Fibroblast of skin of scalp (primary cell): ENCODE measurements at places on chromosomes 16 and 17.

DNA sequence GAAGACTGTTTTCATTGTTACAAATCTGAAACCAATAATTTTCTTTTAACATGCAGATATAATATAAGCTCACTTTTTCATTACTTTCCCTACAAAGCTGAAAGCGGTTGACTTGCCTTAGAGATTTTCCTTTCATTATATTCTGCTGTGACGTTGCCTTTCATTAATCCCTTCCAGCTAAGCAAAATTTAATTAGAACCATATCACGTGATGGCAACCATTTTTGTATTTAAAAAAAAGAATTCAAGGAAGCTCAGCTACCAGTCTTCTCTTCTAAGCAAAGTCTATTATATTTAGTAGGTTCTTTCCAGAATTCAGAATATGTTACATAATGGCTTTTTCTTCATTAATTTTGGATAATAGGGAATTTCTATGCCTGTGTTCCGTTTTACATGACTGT lies 186.5 kb downstream of the PRKCA start:
- DNase-seq, result no peak

DNA sequence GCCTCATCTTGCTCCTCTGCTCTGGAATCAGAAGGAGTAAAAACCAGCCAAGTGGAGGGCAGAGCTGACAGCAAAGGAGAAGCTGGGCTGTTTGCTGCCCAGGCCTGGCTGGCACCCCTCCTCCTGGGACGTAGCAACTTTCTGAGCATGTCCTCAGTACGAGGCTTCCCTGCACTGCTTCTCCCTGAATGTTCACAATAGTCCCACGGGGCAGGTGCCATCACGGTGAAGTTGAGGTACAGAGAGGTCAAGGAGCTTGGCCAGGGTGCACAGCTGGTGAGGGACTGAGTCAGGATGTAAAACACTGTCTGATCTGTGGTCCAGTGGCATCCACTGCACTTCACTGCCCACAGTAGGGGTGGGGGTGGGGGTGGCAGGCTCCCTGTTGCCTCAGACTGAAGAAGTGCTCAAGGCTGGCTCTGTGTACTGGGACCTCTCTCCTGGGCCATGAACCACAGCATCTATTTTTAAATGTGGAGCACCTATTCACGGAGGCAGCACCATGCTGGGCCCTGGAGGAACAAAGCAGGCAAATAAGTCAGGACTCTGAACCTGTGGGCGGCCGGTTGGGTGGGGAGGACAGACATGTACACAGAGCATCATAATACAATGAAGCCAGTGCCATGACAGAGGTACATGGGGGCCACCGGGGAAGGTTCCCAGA lies 369.5 kb downstream of the SEC14L1 start:
- no peak for DNase-seq

GRCh38 chr17:73148540-73149334 lies 16.1 kb upstream of the SSTR2 start:
- no peak for DNase-seq

DNA sequence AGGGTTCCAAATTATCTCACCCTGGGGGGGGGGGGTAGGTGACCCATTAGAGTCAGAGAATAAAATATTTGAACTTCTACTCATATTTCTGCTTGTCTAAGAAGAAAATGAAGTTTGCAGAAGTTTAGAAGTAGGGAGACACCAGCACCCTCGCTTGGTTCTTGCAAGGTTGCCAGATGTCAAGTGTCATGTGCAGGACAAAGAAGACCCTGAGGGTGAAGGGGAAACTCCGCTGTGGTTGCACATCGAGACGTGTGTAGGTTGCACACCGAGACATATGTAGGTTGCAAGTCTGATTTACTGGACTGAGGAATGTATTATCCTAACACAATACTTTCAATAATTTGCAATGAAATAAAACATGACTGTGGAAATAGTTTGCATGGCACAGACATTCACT lies 42.4 kb upstream of the IRF8 start:
- no peak for DNase-seq

GRCh38 chr16:51710186-51710585 lies 559.1 kb upstream of the SALL1 start:
- DNase-seq, result no peak

DNA sequence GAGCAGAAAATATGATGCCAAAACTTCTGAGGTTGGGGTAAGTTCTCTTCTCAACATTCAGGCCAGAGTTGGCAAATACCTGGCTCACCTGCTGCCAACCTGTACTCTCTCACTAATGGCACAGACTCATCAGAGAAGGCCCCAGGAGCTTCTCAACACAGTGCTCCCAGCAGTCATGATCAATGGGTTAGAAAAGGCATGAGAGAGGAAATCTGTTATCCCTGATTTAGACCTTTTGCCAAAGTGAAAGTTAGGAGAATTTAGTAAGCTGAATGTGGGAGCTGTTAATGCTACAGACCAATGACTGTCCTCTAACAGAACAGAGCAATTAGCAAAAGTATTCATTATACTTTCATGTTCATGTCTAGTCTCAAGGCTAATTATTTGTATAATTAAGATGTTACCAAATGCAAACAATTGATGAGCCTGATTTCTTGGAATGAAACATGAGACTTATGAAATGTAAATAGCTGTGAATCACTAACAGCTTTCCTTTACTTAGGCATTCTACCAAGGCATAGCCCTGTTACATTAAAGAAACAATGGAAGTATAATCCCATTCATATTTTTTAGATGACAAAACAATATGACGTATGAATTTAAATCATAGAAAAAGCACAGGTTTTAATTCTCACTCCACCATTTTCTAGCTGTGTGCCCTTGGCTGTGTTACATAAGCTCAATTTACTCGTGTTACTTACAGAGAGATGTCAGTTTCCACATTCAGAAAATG lies 68.7 kb upstream of the MARCHF10 start:
- DNase-seq, result peak; percentile 66

GRCh38 chr17:29595943-29596774 lies 3.2 kb downstream of the ANKRD13B start:
- DNase-seq, result no peak

DNA sequence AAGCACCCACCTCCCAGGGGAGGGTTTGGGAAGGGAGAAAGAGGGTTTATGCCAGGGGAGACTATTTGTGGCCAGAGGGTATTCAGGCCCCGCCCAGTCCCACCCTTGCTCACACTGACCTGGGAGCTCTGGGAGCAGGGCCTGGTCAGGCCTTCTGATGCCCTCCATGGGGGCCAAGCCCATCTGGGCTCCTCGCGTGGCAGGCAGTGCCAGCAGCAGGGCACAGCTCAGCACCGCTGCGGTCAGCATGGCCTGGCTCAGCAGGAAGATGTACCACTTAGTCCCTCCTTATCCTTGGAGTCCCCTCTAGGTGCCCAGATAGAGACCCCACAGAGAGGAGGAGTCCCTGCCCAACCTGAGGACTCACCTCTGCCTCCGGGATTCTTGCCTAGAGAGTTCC lies at the start of gene AGRP:
Gene AGRP (minus strand): TSS at position 398 of the 400 bp plus-strand sequence. CDS start 149 bp downstream, at position 249.
- DNase-seq, result no peak

GRCh38 chr17:33674685-33675084 lies 381.6 kb upstream of the ASIC2 start:
- peak; percentile 50 for DNase-seq

DNA sequence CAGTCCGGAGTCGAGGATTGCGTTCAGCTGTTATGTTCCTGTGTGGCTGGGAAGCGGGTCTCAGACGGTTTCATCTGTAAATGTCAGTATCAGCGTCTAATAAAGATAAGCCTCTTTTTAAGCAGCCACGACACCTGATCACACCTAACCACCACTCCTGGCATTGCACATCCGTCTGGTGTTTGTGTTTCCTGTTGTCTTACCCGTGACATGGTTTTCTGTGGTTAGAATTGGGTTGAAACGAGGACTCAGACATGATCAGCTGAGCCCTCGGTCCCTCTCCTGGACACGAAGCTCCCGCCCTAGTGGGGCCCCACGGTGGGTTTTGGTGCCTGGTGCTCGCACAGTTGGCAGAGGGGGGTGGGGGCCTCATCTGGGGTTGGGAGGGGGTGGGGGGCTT lies 18.3 kb downstream of the CPNE7 start:
- DNase-seq, result no peak

DNA sequence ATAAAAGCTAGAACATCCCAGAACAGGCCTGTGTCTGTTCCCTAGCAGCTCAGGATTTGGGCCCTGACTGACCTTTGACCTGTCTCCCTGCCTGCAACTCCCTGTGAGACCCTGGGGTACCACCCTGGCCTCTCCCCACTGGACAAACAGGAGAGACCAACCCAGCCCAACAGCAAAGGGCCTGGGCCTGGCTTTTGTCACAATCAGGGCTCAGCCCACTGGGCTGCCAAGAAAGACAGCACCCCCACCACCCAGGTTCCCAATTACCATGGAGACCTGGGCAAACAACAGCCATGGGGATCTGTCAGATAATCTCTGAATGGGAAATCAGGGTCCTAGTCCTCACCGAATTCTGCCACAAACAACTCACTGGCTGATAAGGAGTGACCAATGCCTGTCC lies 11.1 kb downstream of the PLLP start:
- DNase-seq, result no peak

DNA sequence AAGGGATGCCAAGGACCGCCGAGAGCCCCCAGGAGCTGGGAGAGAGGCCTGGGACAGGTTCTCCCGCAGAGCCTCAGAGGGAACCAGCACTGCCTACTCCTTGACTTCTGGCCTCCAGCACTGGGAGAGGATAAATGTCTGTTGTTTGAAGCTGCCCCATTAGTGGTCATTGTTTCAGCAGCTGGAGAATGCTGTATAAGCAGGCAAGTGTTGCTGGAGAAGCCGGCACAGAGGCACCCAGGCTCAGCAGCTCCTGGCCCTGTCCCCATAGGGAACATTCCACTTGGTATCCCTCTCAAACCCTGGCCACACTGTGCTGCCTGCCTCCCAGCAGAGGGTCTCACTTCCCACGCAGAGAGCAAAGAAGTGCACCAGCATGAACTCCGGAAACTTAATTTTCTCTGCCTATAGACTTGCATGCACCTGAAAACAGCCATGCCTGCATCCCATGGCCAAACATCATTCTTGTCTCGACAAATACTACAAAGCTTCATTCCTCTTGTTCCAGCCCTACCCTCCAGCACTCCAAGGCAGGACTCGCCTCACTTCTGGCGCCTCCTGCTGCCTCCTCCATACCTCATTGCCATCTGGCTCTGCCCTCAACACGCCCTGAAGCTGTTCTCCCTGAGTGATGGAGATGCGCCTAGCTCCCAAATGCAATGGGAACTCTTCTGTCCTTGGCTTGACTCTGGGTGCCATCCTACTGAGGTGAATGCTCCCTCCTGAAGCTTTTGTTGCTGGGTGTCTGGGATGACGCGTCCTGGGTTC lies 88.1 kb downstream of the DNAH17 start:
- no peak for DNase-seq

DNA sequence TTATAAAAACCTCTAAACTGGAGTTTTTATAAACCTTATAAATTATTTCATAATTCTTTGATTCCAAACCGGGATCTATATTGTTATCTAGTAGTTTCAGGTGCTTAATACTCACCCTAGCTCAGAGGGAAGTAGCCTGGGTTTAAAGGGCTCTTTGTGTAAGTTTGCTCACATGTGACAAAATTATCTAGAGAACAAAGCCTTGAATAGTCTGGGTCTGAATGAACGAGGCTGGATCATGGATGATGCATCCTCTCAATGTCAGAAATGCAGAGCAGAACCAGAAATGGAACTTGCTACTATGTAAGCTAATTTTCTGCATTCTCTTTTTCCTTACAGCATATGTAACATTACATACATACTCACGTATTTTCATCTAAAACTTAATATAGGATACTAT lies 103.9 kb upstream of the NETO2 start:
- DNase-seq, result no peak

- no peak for DNase-seq
Measured at GRCh38 chr17:81859906-81860755, at the start of gene P4HB. Gene P4HB (minus strand): TSS chr17:81860535. CDS start chr17:81860471, 64 bp downstream.

GRCh38 chr16:69105501-69106361 lies at the start of gene HAS3:
Gene HAS3 (plus strand): TSS chr16:69105653. CDS start chr16:69109396, 3,743 bp downstream.
- DNase-seq, result peak; percentile 63

GRCh38 chr16:28308794-28309584 lies 16.7 kb downstream of the SBK1 start:
- no peak for DNase-seq

GRCh38 chr17:9895923-9896322 lies 9.1 kb downstream of the RCVRN start:
- DNase-seq, result no peak

DNA sequence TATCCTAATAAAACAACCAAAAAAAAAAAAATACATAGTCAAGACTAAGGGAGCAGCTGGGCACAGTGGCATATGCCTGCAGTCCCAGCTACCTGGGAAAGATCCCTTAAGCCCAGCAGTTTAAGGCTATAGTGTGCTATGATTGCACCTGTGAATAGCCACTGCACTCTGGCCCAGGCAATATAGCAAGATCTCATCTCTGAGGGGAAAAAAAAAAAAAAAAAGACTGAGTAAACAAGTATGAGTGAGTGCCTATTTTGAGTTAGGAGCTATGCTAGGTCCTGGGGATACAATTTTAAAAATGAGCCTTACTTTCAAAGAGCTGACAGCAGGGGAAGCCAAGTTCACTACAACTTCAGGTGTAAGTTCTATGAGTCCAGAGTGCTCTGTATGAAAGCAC lies 55.4 kb downstream of the GRB2 start:
- no peak for DNase-seq

DNA sequence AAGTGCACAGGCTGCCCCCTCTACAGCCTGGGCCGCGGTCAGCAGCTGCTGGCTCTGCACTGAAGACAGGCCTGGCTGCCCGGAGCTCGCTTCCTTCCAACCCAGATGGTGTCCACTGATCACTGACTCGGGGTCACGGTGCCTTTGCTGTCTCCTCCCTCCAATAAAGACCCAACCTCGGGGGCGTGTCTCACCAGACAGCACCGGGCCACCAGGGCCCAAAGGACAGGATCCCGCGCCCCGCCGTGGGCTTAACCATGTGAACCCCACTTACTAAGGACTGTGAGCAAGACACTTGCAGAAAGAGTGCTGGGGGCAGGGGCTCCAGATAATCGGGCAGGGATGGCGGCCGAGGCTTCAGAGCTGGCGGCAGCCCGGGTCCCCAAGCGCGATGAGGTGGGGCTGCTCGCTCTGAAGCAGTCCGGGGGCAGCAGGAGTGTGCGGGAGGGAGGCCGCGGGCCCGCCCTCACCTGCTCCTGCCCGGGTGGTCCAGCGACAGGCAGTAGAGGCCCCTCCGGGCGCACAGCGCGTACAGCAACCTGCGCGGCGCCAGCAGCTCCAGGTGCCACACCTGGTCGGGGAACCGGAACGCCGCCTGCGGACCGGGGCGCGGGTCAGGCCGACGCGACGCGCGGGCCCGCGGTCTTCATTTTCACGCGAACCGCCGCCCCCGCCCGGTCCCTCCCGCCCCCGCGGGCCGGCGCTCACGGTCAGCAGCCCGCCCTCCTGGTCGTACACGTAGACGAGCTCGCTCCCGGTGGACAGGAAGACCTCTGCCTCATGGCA lies 502 bp downstream of the FAAP100 start:
- DNase-seq, result no peak

- no peak for DNase-seq
Measured at GRCh38 chr16:3285131-3285530, 1.8 kb downstream of the ZNF263 start.

- no peak for DNase-seq
Measured at GRCh38 chr16:85265161-85265784, 153.0 kb upstream of the CIBAR2 start.

DNA sequence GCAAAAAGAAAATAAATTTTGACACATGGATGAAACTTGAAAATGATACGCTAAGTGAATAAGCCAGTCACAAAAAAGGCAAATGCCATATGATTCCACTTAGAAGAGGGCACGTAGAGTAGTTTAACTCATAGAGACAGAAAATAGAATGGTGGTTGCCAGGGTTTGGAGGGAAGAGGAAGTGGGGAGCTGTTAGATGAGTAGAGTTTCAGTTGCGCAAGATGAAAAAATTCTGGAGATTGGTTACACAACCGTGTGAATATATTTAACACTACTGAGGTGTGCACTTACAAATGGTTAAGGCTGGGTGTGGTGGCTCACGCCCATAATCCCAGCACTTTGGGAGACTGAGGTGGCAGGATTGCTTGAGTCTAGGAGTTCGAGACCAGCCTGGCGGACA lies 93.4 kb upstream of the TMEM132E start:
- no peak for DNase-seq
